Chondrocyte (in vitro differentiated cells): ENCODE measurements at places on chromosomes 7 and 10. TPM values are rescaled to one million over a fixed set of nuclear protein-coding genes. Genes with fewer than 3 reads are reported as not detected.

DNA sequence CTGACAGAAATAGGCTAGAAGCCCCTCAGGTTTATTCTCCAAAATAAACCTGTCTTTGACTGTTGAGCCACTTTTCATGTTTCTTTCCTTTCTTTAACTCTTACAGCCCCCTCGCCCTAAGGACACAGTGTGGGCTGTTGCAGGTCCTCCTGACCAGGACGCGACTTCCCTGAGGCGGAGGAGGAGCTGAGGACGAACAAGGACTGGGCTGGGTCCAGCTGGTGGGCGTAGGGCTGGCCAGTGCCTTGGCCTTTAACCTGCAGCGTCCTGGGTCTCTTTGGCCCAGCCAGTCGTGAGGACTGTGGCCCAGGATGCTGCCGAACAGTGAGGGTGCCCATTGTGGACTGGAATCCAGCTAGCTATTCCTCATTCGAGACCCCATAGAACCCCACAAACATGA is 13.4 kb upstream of the BMS1 start:
- peaks cover 1% of the 10 kb centered on the region for H3K36me3 ChIP-seq
- peaks cover 27% of the 10 kb centered on the region for H3K27me3 ChIP-seq
- H3K4me1 ChIP-seq: no peaks in the 10 kb centered on the region

- no peak overlapping the region for H3K4me3 ChIP-seq
- H3K27ac ChIP-seq: no peak overlapping the region
- H3K4me1 ChIP-seq: no peaks in the 10 kb centered on the region
- H3K36me3 ChIP-seq: peaks cover 2% of the 10 kb centered on the region
- DNase-seq: no peak
- peaks cover 2% of the 10 kb centered on the region for H3K27me3 ChIP-seq
Measured at GRCh38 chr10:11629731-11630130, 18.3 kb upstream of the USP6NL start.

DNA sequence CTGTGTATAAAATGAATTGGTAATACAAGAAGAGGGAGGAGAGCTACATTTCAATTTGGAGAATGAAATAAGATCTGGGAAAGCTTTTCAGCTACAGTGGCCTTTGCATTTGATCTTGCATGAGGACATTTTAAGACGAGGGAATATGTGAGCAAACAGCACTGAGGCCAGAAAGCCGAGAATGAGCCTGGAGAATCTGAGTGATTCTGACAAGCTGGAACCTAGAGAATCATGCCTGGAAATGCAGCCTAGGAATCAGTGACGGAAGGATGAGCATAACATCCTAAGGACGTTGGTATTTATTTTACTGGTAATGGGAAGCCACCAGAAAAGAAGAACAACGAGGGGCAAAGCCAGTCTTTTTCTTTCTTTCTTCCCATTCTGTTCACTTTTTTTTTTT is 44.3 kb downstream of the ARL5B start:
- H3K27ac ChIP-seq: no peak overlapping the region
- H3K36me3 ChIP-seq: no peaks in the 10 kb centered on the region
- DNase-seq: no peak
- H3K4me3 ChIP-seq: no peak overlapping the region

Gene ABCB1
- total RNA-seq: not detected in 3 replicates

Gene HOXA3
- 9.3 to 12.1 TPM in 2 of 3 replicates, not detected in the other for total RNA-seq

Gene APBB1IP
- not detected in 3 replicates for total RNA-seq

Gene CALN1
- not detected in 3 replicates for total RNA-seq
